ENCODE measurements at places on chromosomes 7 and 10. TPM values are rescaled to one million over a fixed set of nuclear protein-coding genes. Genes with fewer than 3 reads are reported as not detected.
A peak's percentile ranks its signal among the peaks of the same experiment; 100 is the strongest.

GRCh38 chr10:1074052-1074747, 18.0 kb downstream of the WDR37 start:
- DNase-seq, result no peak
- no peak overlapping the region for H3K27ac ChIP-seq
- H3K4me1 ChIP-seq, result no peaks in the 10 kb centered on the region
- H3K4me3 ChIP-seq, result no peak overlapping the region
- peaks cover 12% of the 10 kb centered on the region for H3K36me3 ChIP-seq
- H3K27me3 ChIP-seq, result no peaks in the 10 kb centered on the region

- peaks cover 43% of the 10 kb centered on the region for H3K4me1 ChIP-seq
- no peaks in the 10 kb centered on the region for H3K36me3 ChIP-seq
- H3K27me3 ChIP-seq, result no peaks in the 10 kb centered on the region
- no peak overlapping the region for H3K27ac ChIP-seq
These were observed 142.9 kb downstream of the NOC3L start for GRCh38 chr10:94219829-94220228.

The P4HA1 gene
- total RNA-seq, result 37.0 TPM

The PRPS1L1 gene
- not detected for total RNA-seq

DNA sequence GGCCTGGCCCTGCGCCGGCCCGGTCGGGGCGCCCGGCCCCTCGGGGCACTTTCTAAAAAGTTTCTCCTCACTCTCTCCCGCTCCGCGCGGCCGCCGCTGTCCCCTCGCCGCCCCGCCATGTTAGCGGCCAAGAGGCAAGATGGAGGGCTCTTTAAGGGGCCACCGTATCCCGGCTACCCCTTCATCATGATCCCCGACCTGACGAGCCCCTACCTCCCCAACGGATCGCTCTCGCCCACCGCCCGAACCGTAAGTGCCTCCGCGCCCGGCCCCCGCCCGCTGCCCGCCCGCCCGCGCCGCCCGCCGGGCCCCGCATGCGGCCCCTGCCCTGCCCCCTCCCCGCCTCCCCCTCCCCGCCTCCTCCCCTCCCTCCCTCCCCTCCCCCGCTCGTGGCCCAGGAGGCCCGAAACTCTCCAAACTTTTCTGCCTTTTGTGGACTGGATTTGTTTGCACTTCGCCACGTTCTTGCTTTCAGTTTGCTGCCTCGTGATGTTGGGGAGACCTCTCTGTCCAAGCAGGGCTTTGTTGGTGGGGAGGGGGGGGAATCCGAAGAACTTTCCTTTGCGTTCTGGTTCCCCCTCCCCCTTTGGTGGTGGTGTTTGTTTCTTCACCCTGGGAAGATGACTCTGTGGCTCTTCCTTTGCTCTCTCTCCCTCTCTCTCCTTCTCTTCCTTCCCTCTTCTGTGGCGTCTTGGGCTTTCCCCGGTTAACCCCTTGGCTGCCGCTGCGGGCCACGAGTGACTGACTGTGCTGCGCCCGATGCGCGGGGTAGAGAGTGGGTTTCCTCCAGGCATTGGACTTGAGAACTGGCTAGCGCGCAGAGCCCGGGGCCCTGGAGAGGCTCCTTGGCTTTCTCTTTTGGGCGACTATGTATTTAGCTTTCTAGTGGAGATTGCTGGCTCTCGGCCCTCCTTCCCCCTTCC, 1.6 kb downstream of the TCF7L2 start:
- DNase-seq, result no peak
- peak overlapping the region; percentile 88 for H3K4me3 ChIP-seq
- no peaks in the 10 kb centered on the region for H3K36me3 ChIP-seq

GRCh38 chr7:125061776-125062397, 132.3 kb upstream of the POT1 start:
- no peaks in the 10 kb centered on the region for H3K27me3 ChIP-seq
- peak overlapping the region; percentile 15 for H3K4me3 ChIP-seq
- peaks cover 16% of the 10 kb centered on the region for H3K4me1 ChIP-seq
- peak overlapping the region; percentile 10 for H3K27ac ChIP-seq
- no peak for DNase-seq
- H3K36me3 ChIP-seq, result no peaks in the 10 kb centered on the region

The PRF1 gene
- 3.7 TPM for total RNA-seq

DNA sequence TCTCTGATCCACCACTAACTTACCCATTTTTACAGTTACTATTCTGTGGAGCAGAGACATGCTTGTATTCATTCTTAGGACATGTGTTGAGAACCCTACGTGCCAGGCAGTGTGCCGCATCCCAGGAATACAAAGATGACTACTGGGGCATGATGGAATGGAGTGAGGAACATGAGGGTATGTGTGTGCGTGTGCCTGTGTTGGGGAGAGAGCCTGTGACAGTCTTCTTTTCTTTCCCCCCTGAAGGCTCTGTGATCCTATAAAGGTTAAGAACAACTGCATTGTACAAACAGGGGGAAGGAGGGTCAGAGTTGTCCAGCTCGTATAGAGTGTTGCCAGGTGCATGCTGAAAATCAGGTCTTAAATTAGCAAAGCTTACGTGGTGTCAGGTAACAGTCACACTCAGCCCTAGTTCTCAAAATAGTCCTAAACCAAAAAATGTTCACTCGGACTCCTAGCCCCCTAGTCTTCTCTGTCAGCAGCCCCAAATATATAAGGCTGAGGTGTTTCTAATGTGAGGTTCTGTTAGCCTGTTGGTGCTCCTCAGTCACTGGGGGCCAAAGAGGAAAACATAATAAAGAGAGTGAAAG, 161.9 kb downstream of the CELF2 start:
- no peak for DNase-seq
- H3K36me3 ChIP-seq, result no peaks in the 10 kb centered on the region
- no peaks in the 10 kb centered on the region for H3K27me3 ChIP-seq
- H3K27ac ChIP-seq, result no peak overlapping the region
- H3K4me3 ChIP-seq, result peak overlapping the region; percentile 5

All from thoracic aorta (tissue), 2 donors.